Stimulated activated CD8-positive, alpha-beta memory T cell treated with anti-CD3 and anti-CD28 coated beads, Interleukin-7, amount 100 ng/mL, for 1 hour (primary cell): ENCODE measurements at places on chromosomes 13 and 19.

- DNase-seq: no peak
Measured at GRCh38 chr13:107778094-107778493, 437.2 kb downstream of the LIG4 start.

DNA sequence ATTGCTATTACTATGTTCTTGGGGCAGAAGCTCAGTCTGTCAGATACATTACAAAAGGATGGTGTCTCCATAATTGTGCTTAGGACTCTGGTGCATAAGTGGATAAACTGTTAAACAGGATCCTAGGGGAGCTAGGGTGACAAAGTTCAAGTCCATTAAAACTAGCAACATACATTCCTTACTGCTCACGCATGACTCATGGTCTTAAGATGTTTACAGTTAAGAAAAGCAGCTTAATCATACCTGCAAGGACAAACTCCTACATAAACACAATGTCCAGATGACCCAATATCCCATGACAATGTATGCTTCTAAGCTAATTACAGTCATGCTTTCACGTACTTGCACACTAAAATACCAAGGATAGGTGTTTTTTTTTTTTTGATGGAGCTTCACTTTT, 3.5 kb upstream of the ZNF701 start:
- DNase-seq: no peak

DNA sequence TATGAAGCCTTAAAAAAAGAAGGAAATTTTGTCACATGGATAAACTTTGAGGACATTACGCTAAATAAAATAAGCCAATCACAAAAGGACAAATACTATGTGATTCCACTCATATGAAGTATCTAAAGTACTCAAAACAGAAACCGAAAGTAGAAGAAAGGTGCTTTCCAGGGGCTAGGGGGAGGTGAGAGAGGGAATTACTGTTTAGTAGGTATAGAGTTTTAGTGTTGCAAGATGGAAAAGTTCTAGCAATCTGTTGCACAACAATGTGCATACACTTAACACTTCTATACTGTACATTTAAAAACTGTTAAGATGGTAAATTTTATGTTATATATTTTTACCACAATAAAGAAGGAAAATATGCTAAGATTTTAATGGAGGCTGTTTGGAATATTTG, 83.0 kb downstream of the POLR1D start:
- DNase-seq: no peak

DNA sequence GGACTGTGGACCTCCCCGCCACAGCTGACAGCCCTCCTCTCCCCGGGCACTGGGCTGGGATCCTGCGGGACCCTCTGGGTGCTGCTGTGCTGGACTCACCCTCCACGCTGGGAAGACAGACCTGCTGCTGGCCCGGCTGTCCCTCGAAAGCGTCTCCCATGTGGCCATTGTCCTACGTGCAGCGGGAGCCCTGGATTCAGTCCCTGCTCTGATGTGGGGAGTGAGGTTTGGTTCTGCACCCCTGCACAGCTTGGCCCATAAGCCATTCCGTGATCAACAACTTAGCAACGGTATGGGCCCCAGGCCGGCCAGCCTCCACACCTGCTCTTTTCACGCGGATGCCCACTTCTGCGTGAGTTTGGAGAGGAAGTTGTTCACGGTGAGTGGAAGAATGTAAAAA, 195.2 kb downstream of the TEX29 start:
- no peak for DNase-seq

GRCh38 chr13:94160875-94161274, 318.6 kb downstream of the DCT start:
- DNase-seq: no peak

- DNase-seq: no peak
Measured at GRCh38 chr19:39479916-39480315, 722 bp upstream of the TIMM50 start.

GRCh38 chr19:20237773-20238623, 71.0 kb downstream of the ZNF486 start:
- peak; percentile 68 for DNase-seq

DNA sequence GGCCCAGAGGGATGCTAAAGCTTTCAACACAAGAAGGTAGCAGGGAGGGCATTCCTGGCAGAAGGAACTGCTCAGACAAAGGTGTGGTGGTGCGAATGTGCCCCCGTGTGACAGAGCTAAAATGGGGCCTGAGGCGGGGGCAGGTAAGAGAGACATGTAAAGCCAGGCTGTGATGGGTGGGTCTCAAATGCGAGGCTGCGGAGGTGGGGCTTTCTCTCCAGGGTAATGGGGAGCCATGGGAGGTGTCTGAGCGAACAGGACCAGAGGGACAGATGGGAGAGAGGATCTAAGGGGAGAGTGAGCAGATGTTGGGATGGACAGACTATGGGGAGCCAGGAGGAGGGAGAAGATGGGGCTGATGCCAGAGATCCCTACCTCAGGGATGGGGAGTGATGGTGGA, 44.7 kb upstream of the NFIC start:
- no peak for DNase-seq

- DNase-seq: no peak
Measured at GRCh38 chr13:107211073-107211472, 643.1 kb upstream of the ARGLU1 start.

DNA sequence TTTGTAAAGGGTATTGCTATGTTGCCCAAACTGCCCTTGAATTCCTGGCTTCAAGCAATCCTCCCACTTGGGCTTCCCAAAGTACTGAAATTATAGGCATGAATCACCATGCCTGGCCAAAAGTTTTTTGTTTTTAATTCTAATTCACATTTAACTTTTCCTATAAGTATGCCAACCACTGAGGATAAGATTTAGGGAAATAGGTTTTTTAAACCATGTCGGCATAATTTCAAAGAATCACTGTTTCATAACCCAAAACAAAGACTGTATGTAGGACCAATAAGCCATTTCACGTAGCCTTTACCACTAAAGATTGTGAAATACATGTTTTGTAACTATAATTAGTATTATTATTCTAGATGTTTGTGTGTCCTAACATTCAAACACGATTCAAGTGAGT, 8.2 kb downstream of the ZDHHC20 start:
- no peak for DNase-seq

DNA sequence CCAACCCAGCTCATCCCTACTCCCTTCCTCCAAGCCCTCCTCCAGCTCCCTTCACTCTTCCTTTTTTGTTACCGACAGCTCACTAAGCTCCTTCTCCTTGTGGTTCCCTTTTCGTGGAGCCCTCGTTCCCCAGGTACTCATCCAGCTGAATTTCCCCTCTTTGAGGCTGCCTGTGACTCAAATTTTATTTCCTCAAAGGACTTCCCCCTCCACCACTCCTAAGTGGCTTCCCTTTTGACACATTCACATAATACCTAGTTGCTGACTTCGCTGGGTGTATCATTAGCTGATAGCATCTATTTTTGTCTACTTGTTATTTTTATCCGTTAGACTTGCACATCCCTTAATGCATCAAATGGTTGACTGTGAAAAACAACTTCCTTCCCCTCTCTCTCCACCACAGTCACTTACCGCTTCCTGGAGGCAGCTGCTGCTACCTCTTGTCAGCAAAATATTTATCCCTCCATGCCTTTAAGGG, 14.5 kb downstream of the FFAR2 start:
- DNase-seq: peak; percentile 8

DNA sequence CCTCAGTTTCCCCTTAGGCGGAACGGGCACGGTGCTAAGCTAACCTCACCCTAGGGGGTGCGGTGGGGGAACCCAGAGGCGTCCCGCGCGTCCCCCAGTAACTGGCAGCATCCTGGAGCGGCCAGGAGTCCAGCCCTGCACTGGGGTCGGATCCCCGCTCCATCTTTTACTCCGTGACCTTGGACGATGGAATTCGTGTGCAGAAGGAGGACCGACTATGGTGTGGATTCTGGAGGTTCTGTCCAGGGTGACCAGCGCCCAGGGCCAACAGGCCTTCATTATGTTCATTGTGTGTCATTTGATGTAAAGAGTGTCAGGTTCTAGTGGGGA, 630 bp downstream of the SPPL2B start:
- no peak for DNase-seq

DNA sequence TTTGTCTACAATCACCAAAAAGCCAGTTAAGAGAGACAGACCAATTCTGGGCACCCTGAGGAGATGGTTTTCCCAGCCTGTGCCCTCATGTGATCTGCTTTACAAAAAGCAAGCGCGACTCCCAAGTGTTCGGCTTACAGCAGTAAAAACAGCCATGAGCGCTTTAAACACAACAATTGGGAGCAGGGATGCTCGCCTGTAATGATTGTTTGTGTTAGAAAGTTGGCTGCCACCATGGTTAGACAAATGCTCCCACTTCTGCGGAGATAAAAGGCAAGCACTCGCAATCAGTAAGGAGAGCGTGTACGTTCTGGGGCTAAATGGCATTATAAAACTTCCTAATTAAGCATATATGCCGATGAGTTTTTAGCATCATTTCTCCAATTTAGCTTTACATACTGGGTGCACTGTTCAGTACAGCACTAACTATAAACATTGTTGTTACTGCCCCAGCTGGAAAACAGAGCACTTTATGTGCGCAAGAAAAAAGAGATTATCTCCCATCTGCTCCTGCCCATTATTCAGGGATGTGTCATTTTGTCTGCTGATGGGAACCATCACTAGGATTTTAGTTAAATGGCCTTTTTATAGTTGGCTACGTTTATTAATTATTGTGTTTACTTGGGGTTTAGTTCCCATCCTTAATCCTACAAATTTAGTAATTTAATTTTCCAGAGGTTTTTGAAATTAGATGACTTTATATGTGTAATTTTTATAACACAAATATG, 309.3 kb upstream of the MAB21L1 start:
- no peak for DNase-seq

DNA sequence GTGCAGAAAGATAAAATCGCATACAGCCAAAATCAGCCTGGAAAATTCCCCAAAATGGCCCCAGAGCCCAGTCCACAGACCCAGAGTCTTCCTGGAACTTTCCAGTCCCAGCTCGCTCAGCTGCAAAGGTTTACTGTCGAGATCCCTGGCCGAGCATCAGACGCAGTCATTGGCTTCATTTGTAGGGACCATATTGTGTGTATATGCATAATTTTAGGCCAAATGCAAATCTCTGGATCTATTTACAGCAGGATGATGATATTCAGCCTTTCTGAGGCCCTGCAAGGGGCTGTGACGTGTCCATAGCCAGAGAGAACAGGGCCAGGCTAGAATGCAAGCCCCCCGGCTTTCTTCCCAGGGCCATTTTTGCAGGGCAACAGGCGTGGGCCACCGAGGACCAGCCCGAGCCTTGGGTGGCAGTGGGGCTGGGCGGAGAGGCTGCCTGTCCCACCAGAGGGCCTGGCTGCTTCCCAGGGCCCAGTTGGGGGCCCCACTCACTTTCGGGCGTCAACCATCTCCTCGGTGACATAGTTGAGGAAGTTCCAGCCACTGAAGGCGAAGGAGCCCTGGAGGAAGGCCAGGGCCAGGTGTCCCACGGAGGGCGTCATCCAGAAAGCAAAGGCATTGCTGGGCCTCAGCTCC, 13.7 kb downstream of the SLC7A10 start:
- no peak for DNase-seq

DNA sequence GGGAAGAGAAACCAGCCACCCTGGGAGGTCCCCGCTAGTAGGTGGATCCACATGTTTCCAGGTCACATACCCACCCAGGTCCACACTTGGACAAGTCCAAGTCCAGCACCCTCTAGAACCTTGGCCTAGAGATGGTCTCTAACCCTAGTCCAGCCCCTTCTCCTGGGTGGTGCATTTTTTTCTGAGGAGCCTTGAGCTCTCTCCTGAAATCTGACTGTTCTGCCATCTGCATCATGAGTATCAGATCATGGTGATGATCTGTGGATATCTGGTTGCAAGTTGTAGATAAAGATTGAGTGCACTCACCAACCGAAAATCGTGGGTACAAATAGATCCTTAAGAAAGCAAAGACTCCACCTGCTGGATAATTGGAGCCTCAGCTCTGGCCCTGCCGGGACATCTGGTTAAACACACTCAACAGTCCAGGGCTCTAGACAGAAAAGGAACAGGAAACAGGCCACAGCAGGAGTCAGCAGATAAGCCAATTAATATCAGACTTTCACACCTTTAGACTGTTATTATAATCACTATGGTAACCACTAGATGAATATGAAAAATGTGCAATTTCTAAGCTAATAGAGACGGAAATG, 41.1 kb downstream of the GPR12 start:
- no peak for DNase-seq

DNA sequence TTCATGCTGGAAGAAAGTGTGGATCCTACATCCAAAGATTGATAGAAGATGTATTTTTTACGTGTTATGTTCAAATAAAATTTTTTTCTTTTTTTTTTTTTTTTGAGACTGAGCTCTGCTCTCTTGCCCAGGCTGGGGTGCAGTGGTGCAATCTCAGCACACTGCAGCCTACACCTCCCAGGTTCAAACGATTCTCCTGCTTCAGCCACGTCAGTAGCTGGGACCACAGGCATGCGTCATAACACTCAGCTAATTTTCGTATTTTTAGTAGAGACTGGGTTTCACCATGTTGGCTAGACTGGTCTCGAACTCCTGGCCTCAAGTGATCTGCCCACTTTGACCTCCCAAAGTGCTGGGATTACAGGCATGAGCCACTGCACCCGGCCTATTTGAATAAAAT, 65.7 kb downstream of the KLF12 start:
- DNase-seq: no peak
